Cardiac septum (tissue), 1 donor: ENCODE measurements at places on chromosomes 7 and 10. TPM values are rescaled to one million over a fixed set of nuclear protein-coding genes. Genes with fewer than 3 reads are reported as not detected.
A peak's percentile ranks its signal among the peaks of the same experiment; 100 is the strongest.

Gene CHN2
- 33.6 TPM for total RNA-seq

DNA sequence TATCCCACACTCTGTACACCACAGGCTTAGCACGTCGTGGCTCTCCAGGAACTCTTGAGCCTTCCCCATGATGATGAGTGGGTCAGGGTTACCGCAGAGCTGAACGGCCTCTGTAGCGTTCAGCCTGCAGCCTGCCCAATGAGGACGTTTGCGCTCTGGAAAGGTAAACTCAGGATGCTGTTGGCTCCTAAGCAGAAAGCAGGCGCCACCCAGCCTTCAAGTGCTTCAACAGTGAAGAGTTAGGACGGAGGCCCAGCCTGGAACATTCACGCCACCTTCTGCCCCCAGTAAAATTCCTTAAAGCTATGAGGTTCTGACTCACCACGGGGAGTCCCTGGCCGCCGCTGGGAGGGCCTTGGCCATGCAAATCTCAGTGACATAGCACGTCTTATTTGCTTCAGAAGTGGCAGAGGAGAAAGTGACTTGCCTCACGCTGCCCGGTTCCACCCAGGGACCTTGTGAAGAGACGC, 161.5 kb upstream of the SH2B2 start:
- no peak for DNase-seq

Gene SMKR1
- not detected for total RNA-seq

Gene ASIC3
- total RNA-seq: 5.2 TPM

DNA sequence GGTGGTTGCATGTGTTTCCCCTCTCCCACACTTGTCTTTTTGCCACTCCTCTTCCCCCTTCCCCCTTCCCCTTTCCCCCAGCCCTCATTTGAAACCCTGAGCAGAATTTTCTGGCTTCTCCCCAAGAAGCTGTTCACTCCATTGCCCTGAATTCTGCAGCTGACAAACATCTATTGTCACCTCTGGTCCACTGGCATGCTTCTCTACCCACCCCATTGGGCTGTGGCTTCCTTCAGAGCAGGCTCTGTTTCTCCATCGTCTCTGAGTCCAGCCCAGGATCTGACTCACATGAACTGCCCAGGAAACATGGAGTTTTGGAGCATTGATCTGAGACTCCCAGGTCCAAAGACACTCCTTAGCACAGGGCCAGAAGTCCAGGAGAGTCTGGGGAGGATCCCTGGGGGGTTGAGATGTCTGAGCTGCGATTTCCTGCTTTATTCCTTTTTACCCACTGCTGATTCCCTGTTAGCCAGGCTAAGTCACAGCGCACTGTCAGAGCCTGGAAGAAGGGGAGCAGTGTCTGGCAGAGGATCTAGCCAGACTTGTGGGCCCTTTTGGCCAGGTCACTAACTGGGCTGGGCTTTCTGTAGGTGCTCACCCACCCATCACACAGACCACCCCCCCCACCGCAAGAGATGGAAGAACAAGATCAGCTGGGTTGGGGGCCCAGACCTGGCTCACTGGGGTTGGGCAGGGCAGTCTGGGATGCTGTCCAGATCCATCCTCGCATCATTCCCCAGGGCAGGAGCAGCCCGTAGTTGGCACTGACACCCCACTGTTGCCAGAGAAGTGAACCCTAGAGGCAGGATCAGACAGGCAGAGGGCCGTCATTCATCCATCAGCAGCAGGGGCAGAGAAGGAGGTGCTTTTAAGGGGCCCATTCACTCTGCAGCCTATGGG, 3.5 kb downstream of the CHAT start:
- DNase-seq: peak; percentile 22

Gene CPA2
- total RNA-seq: not detected

Gene RSPH10B2
- total RNA-seq: 0.19 TPM

Gene ACTL6B
- total RNA-seq: not detected

Gene TSPAN12
- total RNA-seq: 54.9 TPM

Gene ELN
- total RNA-seq: 41.2 TPM

Gene CLRN3
- not detected for total RNA-seq
